ENCODE measurements at places on chromosomes 7 and 10.

GRCh38 chr7:101666741-101667140 lies 37.6 kb upstream of the MYL10 start:
- no peak for DNase-seq

GRCh38 chr10:326350-326749 lies 191.1 kb downstream of the ZMYND11 start:
- DNase-seq: no peak

DNA sequence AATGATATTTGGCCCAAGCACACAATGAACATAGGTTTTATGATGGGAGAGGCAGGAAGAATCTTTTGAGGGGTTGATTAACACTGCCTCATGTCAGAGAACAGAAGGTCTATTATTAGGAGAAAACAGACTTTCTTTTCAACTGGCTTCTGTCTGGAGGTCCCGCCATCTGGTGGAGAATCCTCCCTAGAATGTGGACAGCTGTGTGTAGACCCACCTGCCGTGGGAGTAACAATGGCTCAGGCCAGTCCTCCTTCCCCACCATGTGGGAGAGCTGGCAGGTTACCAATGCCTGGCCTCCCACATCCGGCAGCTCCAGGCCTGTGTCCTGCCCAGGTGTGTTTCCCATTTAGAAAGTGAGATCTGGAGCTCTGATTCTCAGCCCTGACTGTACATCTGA lies 70.4 kb upstream of the AOAH start:
- DNase-seq: no peak

GRCh38 chr7:81170291-81170690 lies 251.4 kb upstream of the SEMA3C start:
- no peak for DNase-seq

GRCh38 chr7:28071570-28071969 lies 109.0 kb downstream of the JAZF1 start:
- DNase-seq: no peak

DNA sequence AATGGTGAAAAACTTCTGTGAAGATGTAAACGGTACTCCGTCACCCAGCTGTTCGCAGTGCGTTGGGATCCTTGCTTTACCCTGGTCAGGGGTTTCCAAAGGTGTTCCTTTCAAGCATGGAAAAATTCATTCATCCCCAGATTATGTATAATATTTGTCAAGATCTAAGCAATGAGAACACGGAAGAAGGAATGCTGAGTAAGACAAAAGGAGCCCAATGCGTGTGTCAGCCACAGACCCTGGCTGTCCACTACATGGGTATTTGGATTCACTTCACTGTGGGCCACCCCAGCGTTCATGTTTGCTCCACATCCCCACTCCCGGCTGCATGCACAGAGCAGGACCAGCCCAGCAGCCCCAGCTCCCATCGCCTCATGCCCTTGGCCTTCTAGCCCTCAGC lies 241.3 kb upstream of the CELF2 start:
- no peak for DNase-seq

DNA sequence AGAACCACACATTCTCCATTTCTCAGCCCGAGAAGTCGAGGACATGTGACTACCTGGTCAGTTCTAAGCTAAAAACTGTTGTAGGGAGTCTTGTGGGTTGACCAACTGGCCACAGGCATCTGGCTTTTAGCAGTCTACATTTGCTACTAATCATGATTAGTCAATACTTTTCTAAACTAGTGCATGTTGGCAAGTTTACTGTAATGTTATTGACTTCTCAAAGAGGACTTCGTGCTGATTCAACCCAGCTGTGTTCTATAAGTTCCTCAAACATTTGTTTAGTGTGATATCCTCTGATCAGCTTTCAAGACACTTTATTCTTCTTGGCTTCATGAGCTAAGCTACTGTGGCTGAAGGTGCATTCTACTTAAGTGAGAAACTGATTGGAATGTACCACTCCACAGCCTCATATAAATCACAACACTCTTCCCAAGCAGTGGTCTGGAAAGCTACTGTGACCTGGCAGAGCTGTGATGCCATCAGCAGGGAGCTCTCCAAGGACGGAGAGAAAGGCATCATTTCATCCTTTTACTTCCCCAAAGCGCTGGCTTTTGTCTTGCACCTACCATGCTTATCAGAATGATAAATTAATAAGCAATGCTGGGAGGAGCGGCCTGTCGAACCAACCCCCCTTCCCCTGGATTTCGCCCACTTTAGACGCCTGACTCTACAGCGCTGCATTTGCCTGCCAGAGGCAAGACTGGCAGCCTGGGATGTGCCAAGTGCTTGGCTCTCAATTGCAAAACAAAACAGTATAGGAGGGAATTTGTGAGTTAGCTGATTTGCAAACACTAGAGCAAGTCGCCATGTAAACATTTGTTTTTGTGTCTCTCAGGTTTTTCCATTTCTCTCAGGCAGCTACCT lies 206.7 kb upstream of the PLXNA4 start:
- no peak for DNase-seq

- no peak for DNase-seq
These were observed 91.6 kb downstream of the COBL start for GRCh38 chr7:51224811-51225595.

GRCh38 chr10:8037199-8037801 lies 17.2 kb upstream of the GATA3 start:
- no peak for DNase-seq

DNA sequence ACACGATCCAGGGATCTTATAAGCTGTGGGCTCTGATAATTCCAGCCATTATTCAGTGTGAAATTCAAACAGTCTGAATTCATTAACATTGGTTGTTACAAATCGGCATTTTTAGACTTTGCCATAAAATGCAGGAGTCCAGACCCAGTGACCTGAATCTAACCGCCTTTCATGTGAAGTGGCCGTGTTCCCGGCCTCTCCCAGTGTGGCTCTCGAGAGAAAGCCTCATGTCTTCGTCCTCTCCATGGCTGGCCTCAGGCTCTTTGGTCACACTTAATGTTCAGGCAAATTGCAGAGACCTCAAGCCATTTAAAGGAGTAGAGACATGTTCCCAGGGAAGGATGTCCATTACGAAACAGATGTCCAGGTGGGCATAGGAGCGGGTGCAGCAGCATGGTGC lies 59.3 kb downstream of the CTBP2 start:
- DNase-seq: no peak

DNA sequence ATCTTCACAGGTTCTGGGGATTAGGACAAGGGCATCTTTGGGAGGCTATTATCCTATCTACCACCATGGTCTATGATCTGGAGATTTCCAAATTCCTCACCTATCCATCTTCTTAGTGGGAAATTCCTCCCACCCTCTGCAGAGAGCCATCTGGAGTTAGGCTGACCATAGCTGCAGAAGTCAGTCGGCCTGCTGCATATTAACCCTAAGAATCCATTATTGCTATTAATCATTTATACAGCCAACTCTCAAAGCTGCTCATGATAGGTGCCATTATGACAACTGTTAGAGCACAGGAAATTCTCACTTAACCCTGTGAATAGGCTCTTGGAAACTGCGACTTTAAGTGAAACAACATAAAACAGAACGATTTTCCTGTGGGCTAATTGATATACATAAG lies 60.4 kb downstream of the FRMD4A start:
- no peak for DNase-seq

GRCh38 chr10:934746-935406 lies 3.4 kb upstream of the LARP4B start:
- DNase-seq: no peak

DNA sequence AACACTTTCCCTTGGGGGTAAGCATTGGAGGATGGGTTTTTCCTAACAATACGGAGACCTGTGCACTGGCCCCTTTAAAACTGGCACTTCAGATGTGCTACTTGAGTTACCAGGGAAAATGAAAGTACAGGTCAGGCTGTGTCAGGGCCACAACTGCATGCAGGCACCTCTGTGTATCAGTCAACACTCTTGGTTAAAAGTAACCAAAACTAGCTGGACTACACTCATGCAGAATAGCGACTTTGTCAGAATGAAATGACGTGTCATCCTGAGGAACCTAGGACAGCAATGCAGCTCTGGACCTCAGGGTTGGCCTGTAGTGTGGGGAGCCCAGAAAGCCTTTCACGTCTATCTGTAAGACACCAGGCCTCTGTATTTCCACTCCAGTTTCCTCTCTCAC lies 33.8 kb upstream of the SMKR1 start:
- no peak for DNase-seq

- DNase-seq: no peak
These were observed 421.4 kb upstream of the ZWINT start for GRCh38 chr10:56782503-56782902.

- no peak for DNase-seq
These were observed 29.1 kb downstream of the CDCA7L start for GRCh38 chr7:21916629-21917028.

GRCh38 chr10:12780634-12781601 lies 220.6 kb downstream of the CCDC3 start:
- no peak for DNase-seq

- no peak for DNase-seq
These were observed 586 bp upstream of the AOC1 start for GRCh38 chr7:150851492-150852370.

DNA sequence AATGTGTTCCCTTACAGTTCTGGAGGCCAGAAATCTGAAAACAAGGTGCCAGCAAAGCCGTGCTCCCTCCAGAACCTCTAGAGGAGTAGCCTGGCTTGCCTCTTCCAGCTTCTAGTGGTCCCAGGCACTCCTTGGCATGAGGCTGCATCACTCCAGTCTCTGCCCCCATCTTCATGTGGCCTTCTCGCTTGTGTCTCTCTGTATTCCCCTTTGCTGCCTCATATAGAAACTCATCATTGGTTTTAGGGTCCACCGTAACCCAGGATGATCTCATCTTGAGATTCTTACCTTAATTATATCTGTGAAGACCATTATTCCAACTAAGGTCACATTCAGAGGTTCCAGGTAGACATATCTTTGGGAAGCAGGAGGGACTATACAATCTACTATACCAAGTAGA lies 182.4 kb downstream of the SKIDA1 start:
- no peak for DNase-seq

DNA sequence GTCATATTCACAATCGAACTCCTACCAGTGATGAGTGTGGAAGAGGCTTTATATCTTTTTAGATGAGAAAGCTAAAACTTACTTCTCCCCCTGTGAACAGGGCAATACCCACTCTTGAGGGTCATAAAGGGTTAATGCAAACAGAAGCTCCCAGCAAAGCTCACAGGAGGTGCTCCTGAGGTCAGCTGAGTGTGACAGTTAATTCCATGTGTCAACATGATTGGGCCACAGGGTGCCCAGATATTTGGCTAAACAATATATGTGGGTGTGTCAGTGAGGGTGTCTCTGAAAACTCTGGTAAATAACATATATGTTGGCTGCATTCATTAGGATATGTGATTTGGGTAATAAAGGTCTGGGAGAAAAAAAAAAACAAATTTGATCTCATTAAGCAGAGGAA lies 86.0 kb downstream of the HIP1 start:
- no peak for DNase-seq

- DNase-seq: no peak
These were observed 173.1 kb upstream of the LRRTM3 start for GRCh38 chr10:66752714-66753113.

GRCh38 chr7:155223503-155223902 lies 74.2 kb upstream of the INSIG1 start:
- DNase-seq: no peak

All from stimulated activated CD4-positive, alpha-beta T cell treated with anti-CD3 and anti-CD28 coated beads, Interleukin-15, amount 100 ng/mL, for 1 hour (primary cell).